Stimulated activated CD8-positive, alpha-beta memory T cell treated with anti-CD3 and anti-CD28 coated beads, Interleukin-4, amount 100 ng/mL, for 48 hours (primary cell): ENCODE measurements at places on chromosomes 3 and 15.

- DNase-seq = no peak
Measured at GRCh38 chr15:82828075-82828474, 18.6 kb downstream of the WHAMM start.

DNA sequence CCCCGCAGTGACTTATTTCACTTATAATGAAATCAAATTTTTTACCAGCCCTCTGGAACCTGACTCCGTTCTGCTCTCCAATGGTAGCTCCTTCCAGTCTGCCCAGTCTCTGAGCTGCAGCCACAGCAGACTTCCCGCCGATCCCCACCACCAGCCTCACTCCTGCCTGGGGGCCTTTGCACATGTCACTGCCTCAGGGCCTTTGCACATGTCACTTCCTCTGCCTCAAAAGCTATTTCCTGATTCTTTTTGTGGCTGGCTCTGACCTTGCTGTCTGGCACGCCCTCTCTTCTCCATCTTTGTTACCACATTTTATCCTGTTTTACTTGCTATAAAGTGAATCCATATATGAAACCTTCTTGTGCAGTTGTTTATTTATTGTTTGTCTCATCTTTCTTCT lies 277.4 kb downstream of the EPHB1 start:
- DNase-seq = no peak

DNA sequence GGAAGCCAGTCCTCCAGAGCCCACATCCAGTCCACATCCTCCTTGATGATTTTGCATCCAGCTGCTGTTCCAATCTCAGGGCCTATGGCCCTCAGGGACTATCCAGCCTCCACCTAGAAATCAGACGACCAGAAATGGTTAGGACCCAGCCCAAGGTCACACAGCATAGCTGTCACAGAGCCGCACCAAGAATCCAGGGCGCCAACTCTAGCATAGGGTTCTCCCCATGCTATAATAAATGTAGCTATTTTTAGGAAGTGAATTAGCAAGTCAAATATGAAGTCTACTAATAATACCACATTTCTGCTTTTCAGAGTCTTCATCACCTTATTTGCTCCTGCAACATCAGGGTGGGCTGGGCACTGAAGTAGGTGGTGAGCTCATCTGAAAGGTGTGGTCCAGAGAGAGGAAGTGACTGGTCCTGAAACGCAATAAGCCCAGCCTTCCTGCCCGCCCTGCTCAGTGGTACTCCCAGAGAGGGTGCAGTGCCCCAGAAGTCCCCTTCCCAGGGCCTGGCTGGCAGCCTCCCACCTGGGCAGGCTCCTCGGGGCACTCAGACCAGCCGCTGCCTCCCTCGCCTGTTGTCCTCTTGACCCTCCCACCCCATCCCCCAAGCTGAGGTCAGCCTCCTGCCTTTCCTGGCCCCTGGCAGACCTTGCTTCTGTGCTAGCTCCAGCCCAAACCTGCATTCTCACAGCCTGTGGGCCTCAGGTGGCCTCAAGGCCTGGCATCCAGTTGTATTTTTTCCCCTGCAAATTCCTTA lies 17.6 kb upstream of the CYP11A1 start:
- DNase-seq = peak; percentile 80

DNA sequence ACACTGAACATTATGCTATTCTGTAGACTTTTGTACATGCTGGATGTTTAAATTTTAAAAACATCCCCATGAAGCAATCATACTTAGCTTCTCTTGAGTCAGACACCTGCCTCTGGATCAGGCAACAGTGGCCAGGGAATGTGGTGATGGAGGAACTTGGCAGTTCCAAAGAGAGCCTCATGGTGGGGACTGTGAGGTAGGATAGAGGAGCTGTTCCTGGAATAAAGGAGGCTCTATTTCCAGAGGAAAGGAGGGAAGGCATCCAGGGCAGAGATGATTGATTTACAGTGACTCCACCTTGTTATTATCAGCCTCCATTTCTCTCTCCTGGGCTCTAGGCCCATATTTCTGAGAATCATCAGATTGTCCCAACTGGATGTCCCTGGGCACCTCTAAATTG lies 35.0 kb upstream of the ABHD17C start:
- DNase-seq = no peak

DNA sequence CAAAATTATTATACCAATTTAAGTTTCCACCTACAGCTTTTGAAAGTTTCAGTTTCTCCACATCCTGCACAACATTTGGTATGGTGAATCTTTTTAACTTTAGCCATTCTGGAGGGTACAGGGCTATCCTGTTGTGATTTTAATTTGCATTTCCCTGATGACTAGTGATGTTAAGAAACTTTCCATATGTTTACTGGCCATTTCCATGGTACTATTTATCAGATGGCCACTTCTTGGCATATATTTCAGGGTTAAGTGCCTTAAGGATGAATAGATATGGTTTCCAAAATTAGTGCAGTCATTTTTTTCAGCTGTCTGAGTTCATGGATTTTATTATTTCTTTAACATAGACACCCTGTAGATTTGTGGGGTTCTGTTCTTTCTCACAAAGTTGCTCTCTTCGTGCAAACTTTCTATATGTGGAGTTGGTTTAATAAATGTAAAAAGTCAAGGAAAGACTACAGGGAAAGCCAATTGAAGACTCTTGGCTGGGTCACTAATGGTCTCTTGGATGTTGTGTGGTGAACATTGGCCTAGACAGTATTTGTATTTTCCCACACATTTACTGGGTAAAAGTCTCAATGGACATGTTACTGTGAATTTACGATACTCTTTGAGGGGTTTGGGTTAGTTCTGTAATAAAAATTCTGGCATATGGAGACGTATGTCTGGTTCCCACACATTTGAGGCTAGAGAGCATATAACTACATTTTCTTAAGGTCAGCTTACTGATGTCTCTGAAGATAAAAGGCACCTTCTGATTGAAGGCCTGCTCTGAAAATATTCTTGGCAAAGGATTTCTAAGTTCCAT lies 147.5 kb upstream of the PDZRN3 start:
- no peak for DNase-seq

- no peak for DNase-seq
Measured at GRCh38 chr3:168815946-168816345, 720.2 kb upstream of the GOLIM4 start.

DNA sequence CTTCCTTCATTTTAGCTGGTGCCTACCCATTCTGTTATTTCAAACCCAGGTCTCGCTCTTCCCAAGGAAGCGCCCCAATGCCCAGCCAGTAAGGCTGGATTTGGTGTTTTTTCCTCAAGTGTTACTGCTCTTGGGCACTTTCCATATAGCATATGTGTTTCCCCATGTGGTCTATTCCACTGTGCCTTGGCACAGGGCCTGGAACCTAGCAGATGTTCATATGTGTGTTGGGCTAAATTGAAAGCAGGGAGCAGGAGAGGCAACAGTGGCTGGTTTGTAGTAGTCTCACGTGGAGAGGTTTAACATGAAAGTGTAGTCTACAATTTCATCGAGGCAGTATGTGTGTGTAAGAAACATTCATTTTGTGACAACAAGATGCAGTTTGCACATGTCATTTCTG lies 48.2 kb upstream of the TEX264 start:
- no peak for DNase-seq

- DNase-seq = no peak
Measured at GRCh38 chr3:177887475-177887874, 648.8 kb upstream of the KCNMB2 start.

DNA sequence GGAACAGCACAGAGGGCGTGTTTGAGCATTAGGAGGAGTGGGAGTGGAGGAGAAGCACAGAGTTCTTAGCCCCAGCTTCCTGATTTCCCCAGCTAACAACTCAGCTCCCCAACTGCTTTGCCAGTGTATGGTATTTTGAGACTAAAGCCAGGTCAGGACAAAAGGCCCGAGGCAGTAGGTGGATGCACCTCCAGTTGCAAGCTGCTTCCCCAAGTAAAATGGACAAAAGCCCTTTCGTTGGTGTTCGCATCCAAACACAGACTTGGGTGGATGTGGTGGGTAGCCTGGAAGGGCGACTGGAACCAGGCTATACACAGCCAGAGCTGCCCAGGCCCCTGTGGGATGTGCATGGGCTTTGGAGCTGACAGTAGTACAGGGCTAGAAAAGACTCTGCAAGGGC lies 12.3 kb upstream of the EHD4 start:
- DNase-seq = no peak

- no peak for DNase-seq
Measured at GRCh38 chr15:69531665-69532027, 79.0 kb downstream of the RPLP1 start.

DNA sequence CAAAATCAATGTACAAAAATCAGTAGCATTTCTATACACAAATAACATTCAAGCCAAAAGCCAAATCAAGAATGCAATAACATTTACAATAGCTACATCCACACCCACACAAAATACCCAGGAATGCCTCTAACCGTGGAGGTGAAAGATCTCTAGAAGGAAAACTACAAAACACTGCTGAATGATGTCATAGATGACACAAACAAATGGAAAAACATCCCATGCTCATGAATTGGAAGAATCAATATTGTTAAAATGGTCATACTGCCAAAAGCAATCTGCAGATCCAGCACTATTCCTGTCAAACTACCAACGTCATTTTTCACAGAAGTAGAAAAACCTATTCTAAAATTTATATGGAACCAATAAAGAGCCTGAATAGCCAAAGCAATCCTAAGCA lies 143.7 kb downstream of the SLCO3A1 start:
- no peak for DNase-seq

DNA sequence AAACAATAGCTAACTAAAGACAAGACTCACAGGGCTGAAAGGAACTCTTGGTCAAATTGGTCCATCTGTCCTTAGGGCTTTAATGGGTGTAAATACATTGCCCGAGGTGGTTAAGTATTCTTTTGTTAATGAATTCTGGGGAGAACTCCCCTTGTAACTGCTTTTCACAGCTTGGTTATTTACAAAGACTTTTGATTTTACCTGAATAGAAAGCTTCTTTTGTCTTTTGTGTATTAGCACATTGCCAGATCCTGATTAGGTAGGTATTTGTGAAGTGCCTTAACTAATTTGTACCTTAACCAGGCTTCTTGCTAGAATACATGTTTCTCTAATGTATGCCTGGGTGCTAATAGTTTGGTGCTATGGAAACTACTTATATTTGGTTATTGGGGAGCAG lies 14.0 kb downstream of the CHD2 start:
- no peak for DNase-seq

GRCh38 chr15:100832149-100832942 lies 47.3 kb upstream of the ALDH1A3 start:
- no peak for DNase-seq

DNA sequence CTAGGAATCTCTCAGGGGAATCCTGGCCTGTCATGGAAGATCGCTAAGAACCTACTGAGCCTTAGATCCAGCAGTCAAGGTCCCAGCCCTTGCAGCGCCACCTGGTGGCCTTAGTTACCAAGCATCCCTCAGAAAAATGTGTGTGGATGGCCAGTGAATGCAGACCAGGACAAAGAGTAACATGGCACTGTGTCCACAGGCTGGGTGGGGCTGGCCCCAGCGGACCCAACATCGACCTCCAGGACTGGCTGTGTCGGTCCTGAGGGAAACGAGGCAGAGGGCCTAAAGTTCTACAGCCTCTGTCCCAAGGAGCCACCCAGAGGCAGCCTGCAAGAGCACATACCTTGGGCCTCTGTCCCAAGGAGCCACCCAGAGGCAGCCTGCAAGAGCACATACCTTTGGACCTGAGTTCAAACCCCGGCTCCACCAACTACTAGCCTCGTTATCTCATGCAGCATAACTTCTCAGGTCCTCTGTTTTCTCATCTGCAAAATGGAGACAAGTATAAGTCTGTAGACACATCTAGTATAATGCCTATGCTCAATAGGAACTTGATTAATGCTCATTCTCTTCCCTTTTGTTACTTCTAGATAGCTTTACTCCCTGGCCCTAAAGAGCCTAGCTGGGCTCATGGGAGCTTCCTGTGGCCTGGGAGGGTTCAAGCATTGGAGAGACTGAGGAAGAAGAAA lies 57.5 kb upstream of the HERC1 start:
- peak; percentile 89 for DNase-seq

- DNase-seq = no peak
Measured at GRCh38 chr15:89052474-89052873, 35.8 kb upstream of the ABHD2 start.

DNA sequence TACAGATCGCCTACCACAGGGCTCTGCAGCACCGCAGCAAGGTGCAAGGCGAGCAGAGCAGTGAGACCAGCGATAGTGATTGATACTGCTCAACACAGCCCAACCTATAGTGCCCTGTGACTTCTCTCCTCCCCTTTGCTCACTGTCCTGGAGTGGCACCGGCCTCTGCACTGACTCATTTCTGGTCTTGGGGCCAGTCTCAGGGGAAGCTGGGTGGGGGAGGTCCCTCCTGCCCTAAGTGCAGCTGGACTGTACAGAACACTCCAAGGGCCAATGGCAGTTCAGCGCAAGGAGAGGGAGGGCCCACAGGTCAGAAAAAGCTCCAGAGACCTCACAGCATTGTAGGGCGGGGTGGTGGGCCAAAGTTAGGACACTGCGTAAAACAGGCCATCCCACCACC lies 2.5 kb upstream of the OGG1 start:
- no peak for DNase-seq

GRCh38 chr3:139353920-139354556 lies 10.2 kb downstream of the MRPS22 start:
- no peak for DNase-seq

- no peak for DNase-seq
Measured at GRCh38 chr3:45906681-45907407, 20.5 kb downstream of the CCR9 start.

DNA sequence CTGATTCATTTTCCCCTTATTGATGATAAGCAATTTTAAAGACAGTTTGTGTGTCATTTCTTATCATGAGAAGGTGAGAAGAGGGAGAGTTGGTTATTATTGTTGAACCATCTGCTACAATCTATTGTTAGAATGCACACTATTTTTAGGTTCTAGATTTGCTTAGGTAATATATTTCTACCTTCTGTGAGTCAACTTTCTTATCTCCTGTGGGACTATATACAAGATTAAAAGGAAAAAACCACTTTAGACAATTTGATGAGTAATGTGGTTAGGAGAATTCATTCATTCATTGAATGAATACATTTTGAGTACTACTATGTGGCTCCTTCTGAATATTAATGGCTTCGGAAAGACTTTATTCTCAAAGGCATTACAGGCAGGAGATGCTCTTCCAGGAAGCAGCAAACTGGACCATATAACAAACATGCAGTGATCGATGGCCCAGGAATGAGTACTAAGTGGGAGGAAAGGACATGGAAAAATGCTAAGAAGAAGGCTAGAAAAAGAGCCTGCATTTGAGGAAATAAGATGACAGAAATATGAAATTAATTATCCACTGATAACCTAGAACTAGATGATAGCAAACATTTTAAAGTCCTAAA lies 22.4 kb downstream of the SPTSSB start:
- no peak for DNase-seq

DNA sequence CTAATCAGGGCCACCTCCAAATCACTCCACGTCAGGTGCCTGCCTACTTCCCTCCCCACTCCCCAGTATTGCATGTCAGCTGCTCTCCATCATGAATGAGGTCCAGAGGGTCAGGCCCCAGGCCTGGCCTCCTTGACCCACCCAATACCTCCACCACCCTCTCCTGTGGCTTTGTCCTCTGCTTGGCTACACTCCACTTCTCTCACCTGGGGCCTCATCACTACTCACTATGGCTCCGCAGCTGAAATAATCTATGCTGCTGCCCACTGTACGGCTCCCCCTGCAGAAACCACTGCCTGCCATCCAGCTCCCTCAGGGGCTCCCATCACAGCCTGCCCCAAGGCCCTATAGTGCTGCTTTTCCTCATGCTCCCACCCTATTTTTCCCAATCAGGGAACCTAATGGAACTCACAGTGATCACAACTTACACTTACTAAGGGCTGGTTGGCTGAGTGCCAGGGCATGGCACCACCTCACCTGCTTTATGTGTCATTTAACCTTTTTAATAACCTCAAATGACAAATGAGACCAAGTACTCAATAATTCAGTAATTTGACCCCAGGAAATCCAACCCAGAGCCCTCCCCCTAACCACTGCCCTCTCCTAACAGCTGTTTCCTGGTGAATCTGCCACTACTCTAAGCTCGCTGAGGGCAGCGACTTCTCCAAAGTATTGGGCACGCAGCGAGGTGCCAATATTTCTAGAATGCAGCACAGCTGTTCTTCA lies 2.3 kb downstream of the GORASP1 start:
- DNase-seq = peak; percentile 25
